Neural progenitor cell (in vitro differentiated cells): ENCODE measurements at places on chromosomes 3 and 15. TPM values are rescaled to one million over a fixed set of nuclear protein-coding genes. Genes with fewer than 3 reads are reported as not detected.

PRR20G gene
- total RNA-seq, result not detected in 2 replicates

CD276 gene
- 62.2 and 147 TPM in 2 replicates for total RNA-seq

GRCh38 chr15:43225201-43225949 lies 4.6 kb upstream of the EPB42 start:
- peaks cover 11% of the 10 kb centered on the region for H3K27me3 ChIP-seq
- no peaks in the 10 kb centered on the region for H3K4me1 ChIP-seq
- H3K36me3 ChIP-seq, result no peaks in the 10 kb centered on the region

LMAN1L gene
- total RNA-seq, result not detected in 2 replicates

DNA sequence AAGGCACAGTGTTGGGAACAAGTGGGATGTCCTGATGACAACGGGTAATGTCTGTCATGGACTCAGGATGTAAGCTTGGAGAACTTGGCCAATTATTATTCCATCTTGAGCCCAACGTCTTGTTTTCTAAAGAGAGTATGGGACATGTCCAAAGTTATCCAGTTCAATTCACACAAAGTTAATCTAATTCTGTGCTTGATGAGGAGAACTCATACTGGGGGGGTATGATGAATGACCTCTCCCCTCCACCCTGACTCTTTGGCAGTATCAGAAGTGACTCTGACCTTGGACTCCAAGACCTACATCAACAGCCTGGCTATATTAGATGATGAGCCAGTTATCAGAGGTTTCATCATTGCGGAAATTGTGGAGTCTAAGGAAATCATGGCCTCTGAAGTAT lies 36.3 kb downstream of the TGM4 start:
- no peak overlapping the region for H3K27ac ChIP-seq
- H3K4me3 ChIP-seq, result no peak overlapping the region
- H3K4me1 ChIP-seq, result no peaks in the 10 kb centered on the region
- no peaks in the 10 kb centered on the region for H3K36me3 ChIP-seq
- H3K27me3 ChIP-seq, result no peaks in the 10 kb centered on the region

TTLL13 gene
- total RNA-seq, result 0.19 TPM in 1 of 2 replicates, not detected in the other

DNA sequence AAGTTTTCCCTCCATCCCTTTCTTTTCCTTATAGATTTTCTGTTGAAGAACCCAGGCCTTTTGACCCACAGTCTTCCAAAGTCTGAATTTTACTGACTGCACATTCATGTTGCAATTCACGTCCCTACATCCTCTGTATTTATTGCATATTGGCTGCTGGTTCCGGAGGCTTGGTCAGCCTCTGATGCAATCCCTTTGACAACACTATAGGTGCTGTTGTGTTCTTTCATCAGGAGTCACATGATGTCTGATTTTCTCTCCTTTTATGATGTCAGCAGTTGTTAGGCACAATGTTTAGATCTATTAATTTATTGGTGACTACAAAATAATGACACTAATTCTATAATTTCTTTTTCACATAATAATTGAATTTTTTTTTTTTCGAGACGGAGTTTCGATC lies 8.7 kb downstream of the CYP1A1 start:
- no peak overlapping the region for H3K4me3 ChIP-seq
- no peaks in the 10 kb centered on the region for H3K36me3 ChIP-seq
- H3K4me1 ChIP-seq, result no peaks in the 10 kb centered on the region
- H3K27me3 ChIP-seq, result peaks cover 8% of the 10 kb centered on the region
- no peak for DNase-seq

DNA sequence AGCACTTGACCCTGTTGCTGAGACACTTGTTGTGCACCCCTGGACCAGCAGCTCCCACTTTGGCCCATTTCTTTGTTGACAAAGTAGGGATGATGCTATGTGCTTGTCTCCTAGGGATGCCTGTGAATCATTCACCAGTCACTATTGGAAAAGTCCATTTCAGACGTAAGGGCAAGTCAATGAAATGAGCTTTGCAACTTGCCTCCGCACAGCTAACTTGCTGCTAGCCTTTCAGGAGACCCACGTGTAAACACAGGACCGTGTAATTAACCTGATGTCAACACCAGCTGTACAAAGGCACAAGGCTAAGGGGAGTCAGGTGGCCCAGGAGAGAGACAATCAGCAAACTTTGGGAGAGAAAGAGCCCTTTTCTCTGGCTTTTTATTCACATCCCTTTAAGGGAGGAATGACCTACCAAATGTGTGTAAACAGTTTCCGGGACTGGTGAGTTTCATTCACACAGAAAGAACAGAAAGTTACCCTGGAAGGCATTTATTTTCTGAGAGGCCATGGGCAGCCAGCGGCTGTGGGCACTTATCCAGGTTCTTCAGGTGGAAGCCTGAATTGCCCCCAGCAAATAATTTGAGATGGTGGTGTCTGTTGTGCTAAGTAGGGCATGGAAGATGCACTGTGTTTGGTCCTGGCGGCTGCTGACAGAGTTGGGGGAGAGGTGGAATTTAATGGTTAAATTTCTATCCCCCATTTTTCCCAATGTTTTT lies 54.0 kb downstream of the TIPARP start:
- H3K27ac ChIP-seq, result no peak overlapping the region
- no peaks in the 10 kb centered on the region for H3K27me3 ChIP-seq

TMEM108 gene
- 4.8 and 10.7 TPM in 2 replicates for total RNA-seq

DNA sequence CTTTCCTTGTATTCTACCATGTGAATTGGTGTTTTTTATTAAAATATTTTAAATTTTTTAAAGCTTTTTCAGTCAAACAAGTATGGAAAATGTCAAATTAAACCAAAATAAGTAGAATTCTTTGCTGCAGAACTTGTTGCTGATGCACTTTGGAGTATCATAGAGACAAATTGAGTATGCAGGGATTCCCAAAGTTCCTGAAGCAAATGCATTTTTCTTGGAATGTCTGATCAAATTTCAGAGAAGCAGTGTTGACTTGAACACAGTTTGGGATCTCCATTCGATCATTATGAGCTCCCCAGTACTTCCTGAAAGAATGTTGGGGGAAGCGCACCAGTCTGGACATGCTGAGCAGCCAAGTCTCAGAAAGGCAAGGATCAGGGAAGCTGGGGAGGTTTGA lies 517.8 kb upstream of the CFAP20DC start:
- H3K4me3 ChIP-seq, result no peak overlapping the region
- H3K4me1 ChIP-seq, result no peaks in the 10 kb centered on the region
- no peak overlapping the region for H3K27ac ChIP-seq
- no peaks in the 10 kb centered on the region for H3K27me3 ChIP-seq
- no peaks in the 10 kb centered on the region for H3K36me3 ChIP-seq

DNA sequence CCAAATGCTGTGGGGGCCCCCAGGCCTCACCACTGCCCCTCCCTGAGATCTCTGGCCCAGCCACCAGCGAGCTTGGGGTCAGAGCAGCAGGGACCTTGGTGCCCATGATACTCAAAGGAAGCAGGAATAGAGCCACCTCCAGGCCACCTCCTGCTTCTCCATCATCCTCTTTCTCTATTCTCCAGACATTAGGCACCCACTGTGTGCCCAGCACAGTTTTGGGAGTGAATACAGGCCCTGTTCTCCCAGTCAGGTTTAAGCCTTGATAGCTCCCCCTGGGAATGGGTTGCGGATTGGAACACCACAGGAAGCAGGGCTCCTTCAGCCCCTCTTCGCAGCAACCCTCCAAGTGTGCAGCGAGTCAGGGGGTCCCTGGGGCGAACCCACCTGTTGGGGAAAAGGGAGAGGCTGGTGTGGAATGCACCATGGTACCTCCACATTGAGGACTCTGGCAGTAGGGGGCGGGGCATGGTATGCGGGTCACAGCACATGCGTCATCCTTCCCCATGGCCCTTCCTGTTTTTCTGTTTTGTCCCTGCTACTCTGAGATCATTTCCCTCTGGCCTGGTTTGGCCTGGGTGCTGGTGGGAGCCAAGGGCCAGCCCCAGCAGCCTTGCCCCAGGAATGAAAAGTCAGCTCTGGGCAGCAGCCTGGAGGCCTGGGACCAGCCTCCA lies 14.2 kb upstream of the SEMA3B start:
- H3K27ac ChIP-seq, result no peak overlapping the region
- H3K27me3 ChIP-seq, result no peaks in the 10 kb centered on the region
- peaks cover 2% of the 10 kb centered on the region for H3K4me1 ChIP-seq
- no peaks in the 10 kb centered on the region for H3K36me3 ChIP-seq
- no peak overlapping the region for H3K4me3 ChIP-seq

DNA sequence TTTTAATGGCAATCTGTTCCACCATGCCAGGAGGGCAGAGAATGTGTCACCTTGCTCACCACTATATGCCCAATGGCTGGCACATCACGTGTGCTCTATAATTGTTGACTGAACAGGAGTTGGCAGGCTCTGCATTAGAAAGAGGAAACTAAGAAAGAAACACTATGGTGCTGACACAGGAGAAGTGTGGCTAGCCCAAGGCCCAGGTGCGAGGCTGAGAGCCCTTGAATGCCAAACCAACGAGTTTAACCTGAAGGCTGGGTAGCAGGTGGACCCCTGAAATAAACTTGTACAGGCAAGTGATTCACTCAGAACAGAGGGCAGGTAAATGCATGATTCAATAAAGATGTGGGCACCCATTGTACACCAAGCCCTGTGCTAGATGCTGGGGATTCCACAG lies 2.4 kb downstream of the CHCHD4 start:
- H3K27ac ChIP-seq, result no peak overlapping the region
- peaks cover 7% of the 10 kb centered on the region for H3K4me1 ChIP-seq
- no peak overlapping the region for H3K4me3 ChIP-seq
- H3K36me3 ChIP-seq, result no peaks in the 10 kb centered on the region
- H3K27me3 ChIP-seq, result peaks cover 3% of the 10 kb centered on the region

DNA sequence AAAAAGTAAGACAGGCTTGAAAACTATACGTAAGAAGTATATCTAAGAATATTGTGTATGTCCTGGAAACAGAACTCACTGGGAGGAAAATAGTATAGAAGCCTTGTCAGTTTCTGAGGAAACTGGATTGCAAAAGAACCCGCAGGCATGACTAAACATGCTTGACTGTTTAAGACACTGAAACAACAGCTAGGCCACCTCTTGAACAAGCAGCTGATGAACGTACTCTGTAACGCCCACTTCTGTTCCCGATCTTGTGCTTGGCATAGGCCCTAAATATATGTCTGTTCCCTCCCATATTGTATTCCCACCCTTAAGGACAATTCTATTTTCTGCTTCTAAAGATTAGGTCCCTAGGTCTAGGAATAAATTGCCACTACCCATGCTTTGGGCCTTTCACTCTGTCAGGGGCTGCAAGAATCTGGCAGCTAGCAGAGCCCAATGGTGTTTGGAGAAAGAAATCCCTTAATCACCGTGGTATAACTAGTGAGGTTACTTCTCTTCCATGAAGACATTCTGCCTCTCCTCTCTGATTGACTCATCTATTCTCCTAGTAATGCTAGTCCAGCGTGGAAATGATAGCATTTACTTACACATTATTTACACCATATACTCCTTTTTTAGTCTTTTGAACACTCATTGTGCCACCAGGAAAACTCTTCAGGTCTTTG lies 46.2 kb downstream of the CD200 start:
- no peaks in the 10 kb centered on the region for H3K4me1 ChIP-seq
- H3K27ac ChIP-seq, result no peak overlapping the region
- no peak overlapping the region for H3K4me3 ChIP-seq
- no peaks in the 10 kb centered on the region for H3K27me3 ChIP-seq

ZNF860 gene
- total RNA-seq, result 0.22 and 0.43 TPM in 2 replicates

- H3K27me3 ChIP-seq, result peaks cover 24% of the 10 kb centered on the region
- no peak overlapping the region for H3K4me3 ChIP-seq
- H3K36me3 ChIP-seq, result no peaks in the 10 kb centered on the region
- H3K27ac ChIP-seq, result no peak overlapping the region
- DNase-seq, result no peak
These were observed 3.9 kb downstream of the CHST2 start for GRCh38 chr3:143123353-143123984.

SH2D7 gene
- total RNA-seq, result not detected in 2 replicates

- H3K27ac ChIP-seq, result no peak overlapping the region
- no peaks in the 10 kb centered on the region for H3K27me3 ChIP-seq
- no peaks in the 10 kb centered on the region for H3K36me3 ChIP-seq
- DNase-seq, result no peak
- H3K4me3 ChIP-seq, result no peak overlapping the region
These were observed 849.7 kb downstream of the ROBO2 start for GRCh38 chr3:77889616-77890015.
